B cell (primary cell): ENCODE measurements at places on chromosomes 4 and X. TPM values are rescaled to one million over a fixed set of nuclear protein-coding genes. Genes with fewer than 3 reads are reported as not detected.

RAB33A gene
- total RNA-seq: 2.2 and 2.4 TPM in 2 replicates

TLR10 gene
- 51.5 and 53.4 TPM in 2 replicates for total RNA-seq

DNA sequence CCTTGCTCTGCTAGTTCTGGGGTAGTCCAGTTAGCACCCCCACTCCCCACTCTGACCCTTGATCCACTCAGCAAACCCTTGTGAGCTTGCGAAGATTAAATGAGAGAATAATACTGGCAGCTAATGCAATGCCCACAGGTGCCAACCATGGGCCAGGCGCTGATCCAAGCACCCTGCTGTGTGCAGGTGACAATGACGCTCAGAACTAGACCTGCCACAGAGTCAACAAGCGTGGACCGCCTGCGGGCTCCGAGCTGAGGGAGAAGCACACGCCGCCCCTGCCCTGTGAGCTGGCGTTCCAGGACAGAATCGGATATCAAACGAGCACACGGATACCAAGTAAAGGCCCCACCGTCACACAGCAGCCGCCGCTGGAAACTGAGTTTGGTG, 129.2 kb downstream of the FAM53A start:
- no peaks in the 10 kb centered on the region for H3K4me1 ChIP-seq
- no peaks in the 10 kb centered on the region for H3K27me3 ChIP-seq
- no peaks in the 10 kb centered on the region for H3K36me3 ChIP-seq

DNA sequence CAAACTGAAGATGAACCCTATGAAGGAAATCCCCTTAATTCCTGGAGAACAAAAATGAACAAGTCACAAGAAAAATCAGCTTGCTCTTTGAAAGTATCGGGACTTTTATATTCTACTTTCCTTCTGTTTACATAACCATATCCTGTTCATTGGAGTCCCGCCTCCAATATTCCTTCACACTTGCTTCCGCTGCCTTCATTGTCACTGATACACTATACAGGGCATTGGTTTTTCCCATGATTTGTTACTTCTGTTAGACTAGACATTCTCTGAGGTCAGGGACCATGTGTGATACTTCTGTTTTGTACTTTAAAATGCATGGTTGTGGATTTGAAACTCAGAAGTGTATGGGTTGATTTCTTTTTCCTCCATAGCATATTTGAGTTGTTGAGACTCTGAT, 18.8 kb downstream of the MCUB start:
- H3K36me3 ChIP-seq: no peaks in the 10 kb centered on the region
- H3K4me3 ChIP-seq: no peak overlapping the region
- peaks cover 7% of the 10 kb centered on the region for H3K4me1 ChIP-seq
- H3K27ac ChIP-seq: no peak overlapping the region
- H3K27me3 ChIP-seq: no peaks in the 10 kb centered on the region
- no peak for DNase-seq

DNA sequence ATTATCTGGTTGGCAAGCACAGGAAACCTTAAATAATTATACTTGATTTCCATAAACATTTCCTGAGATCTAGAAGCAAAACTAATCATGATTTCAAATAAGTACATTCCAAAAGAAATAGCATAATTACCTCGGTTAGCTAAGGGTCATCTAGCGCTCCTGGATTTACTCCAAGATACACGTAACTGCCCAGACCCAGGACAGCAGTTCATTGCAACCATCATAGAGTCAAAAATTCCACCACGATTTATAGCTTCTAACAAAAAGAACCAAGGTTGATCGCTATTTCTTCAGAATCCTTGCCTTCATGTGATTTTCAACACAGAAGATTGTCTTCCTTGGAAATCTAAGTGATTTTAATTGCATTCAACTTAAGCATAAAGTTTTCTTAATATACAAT, 1235.5 kb upstream of the TENM3 start:
- no peak for DNase-seq
- no peaks in the 10 kb centered on the region for H3K4me1 ChIP-seq
- H3K27me3 ChIP-seq: no peaks in the 10 kb centered on the region
- H3K27ac ChIP-seq: no peak overlapping the region
- H3K4me3 ChIP-seq: no peak overlapping the region

- no peak overlapping the region for H3K4me3 ChIP-seq
- H3K27ac ChIP-seq: no peak overlapping the region
- H3K4me1 ChIP-seq: peaks cover 3% of the 10 kb centered on the region
- no peak for DNase-seq
- no peaks in the 10 kb centered on the region for H3K36me3 ChIP-seq
These were observed 652.1 kb downstream of the ANKRD50 start for GRCh38 chr4:124060261-124060918.
